Activated CD8-positive, alpha-beta T cell treated with anti-CD3 and anti-CD28 coated beads for 36 hours (primary cell): ENCODE measurements at places on chromosomes 3 and 15. TPM values are rescaled to one million over a fixed set of nuclear protein-coding genes. Genes with fewer than 3 reads are reported as not detected.

DNA sequence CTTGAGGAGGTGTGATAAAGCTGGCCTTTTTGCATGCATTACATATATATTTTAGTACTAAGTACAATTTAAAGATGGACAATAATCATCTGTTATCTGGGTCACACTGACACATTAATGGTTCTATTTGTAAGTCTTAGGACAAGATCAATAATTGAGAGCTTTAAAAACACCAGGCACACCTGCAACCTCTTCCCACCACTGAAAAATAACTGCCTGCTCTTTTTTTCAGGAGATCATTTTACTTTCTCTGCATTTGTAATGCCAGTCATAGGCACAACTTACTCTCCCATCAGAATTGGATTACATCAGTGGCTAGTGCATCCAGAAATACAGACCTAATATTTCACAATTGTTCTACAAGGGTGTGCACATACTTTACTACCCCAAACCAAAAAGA is 149.8 kb downstream of the MECOM start:
- no peak for DNase-seq
- H3K4me1 ChIP-seq = peaks cover 12% of the 10 kb centered on the region
- no peaks in the 10 kb centered on the region for H3K27me3 ChIP-seq
- H3K4me3 ChIP-seq = no peak overlapping the region
- H3K36me3 ChIP-seq = no peaks in the 10 kb centered on the region

DNA sequence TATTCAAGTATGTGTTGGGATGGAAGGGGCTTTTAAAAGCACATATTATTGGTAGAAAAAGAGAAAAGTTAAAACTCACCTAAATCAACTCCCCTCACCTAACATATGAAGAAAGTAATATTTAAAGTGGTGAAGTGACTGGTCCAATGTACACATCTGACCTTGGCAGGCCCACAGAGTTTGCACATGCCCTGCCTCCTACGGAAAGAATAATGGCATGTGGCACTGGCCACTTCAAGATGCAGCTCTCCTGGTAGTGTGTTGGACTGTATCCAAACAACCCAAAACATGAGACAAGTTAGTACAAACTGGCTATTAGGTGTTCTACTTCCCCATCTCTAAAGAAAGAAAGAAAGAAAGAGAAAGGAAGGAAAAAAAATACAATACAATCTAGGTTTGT is 117.1 kb downstream of the MECOM start:
- no peak overlapping the region for H3K4me3 ChIP-seq
- peaks cover 5% of the 10 kb centered on the region for H3K27me3 ChIP-seq
- H3K27ac ChIP-seq = no peak overlapping the region
- no peak for DNase-seq
- no peaks in the 10 kb centered on the region for H3K36me3 ChIP-seq
- no peaks in the 10 kb centered on the region for H3K4me1 ChIP-seq

DNA sequence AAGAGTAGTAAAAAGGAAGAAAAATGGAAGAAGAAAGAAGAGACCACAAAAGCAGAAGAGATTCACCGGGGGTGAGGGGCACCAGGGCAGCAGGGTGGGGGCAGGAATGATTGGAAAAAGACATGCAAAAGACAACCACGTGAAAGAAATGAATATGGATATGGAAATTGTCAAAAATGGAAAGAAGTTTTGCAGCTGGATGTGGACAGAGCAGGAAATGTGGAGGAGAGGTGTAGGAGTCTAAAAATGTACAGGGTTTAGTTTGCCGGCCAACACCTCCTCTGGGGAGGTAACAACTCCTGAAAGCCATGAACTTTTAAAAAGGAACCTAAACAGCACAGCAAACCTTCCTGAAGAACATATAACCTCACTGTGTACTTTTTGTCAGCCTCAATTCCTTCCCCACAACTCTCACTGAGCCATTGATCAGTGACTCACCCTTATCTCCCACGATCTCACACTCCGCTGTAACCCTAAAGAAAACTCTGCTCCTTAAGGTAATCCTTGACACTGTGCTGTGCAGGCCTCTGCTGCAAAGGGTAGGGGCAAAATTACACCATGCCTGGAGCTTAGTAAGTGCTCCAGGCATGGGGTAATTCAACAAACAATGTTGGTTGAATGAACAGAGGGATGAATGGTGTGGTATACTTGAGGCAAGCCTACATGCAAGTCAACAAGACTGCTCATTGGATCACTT is 100.2 kb upstream of the BOC start:
- DNase-seq = peak; percentile 45
- no peaks in the 10 kb centered on the region for H3K27me3 ChIP-seq
- peaks cover 36% of the 10 kb centered on the region for H3K4me1 ChIP-seq
- H3K27ac ChIP-seq = no peak overlapping the region
- H3K36me3 ChIP-seq = no peaks in the 10 kb centered on the region
- H3K4me3 ChIP-seq = no peak overlapping the region

DNA sequence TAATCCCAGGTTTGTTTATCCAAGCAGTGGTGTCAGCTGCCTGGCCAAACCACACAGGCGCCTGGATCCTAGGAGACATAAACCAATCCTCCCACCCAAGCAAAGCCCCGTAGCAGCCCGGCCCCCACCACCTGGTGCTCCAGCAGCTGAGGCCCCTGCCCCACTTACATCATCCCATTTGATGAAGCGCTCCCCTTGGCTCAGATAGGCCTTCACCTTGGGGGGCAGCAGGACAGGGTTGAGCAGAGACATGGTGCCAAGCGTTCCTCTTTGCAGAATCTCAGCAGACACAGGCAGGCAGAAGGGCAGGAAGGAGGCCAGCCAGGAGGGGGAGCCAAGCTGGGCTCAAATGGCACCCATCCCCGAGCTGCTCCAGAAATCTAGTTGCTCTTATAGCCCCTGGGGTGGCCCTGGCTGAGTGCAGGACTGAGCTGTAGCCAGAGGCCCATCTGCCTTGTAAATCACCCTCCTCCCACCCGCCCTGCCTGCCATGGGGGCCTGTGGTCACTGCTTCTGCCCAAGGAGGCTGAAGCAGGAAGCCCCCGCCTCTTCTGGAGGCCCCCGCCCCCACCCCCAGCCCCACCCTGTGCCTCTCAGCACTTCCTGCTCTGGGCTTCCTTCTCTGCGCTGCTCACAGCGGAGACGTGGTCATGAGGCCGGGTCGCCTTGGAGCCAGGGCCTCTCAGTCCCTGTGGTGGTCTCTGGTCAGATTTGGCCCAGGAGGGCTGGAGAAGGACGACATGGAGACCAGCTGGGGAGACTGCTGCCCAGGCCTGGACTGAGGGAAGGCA is at the start of gene PLCB2:
PLCB2 (minus strand) TSS at position 515 of the 791 bp plus-strand sequence; CDS start at position 252, 263 bp downstream.
- no peaks in the 10 kb centered on the region for H3K27me3 ChIP-seq
- DNase-seq = peak; percentile 84
- H3K4me1 ChIP-seq = peaks cover 36% of the 10 kb centered on the region

- H3K27me3 ChIP-seq = peaks cover 47% of the 10 kb centered on the region
- peaks cover 28% of the 10 kb centered on the region for H3K4me1 ChIP-seq
- no peak for DNase-seq
- H3K27ac ChIP-seq = no peak overlapping the region
- H3K36me3 ChIP-seq = no peaks in the 10 kb centered on the region
These were observed 1.6 kb downstream of the NECTIN3 start for GRCh38 chr3:111073218-111073617.

DNA sequence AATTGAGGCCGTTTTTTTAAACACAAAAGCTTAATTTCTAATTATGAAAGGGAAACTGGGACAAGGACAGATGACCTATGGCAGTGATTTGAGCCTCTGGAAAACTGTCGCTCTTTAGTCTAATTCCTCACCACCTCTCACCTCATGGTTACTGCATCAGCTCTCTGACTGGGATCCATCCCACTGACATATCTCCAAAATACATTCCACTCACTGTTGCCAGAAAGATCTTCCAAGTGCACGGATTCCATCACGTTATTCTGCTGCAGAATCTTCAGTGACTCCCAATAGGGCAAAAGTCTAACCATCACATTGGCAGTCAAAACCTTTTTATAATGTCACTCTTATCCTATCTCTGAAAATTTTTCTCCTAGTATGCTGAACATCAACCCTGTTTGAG is 132.3 kb upstream of the MB21D2 start:
- no peak overlapping the region for H3K4me3 ChIP-seq
- H3K27ac ChIP-seq = no peak overlapping the region
- peaks cover 1% of the 10 kb centered on the region for H3K27me3 ChIP-seq
- H3K4me1 ChIP-seq = no peaks in the 10 kb centered on the region

- DNase-seq = no peak
- no peak overlapping the region for H3K4me3 ChIP-seq
- H3K27ac ChIP-seq = no peak overlapping the region
- peaks cover 10% of the 10 kb centered on the region for H3K36me3 ChIP-seq
- H3K27me3 ChIP-seq = no peaks in the 10 kb centered on the region
These were observed 407.3 kb upstream of the CBLB start for GRCh38 chr3:106276151-106276550.

DNA sequence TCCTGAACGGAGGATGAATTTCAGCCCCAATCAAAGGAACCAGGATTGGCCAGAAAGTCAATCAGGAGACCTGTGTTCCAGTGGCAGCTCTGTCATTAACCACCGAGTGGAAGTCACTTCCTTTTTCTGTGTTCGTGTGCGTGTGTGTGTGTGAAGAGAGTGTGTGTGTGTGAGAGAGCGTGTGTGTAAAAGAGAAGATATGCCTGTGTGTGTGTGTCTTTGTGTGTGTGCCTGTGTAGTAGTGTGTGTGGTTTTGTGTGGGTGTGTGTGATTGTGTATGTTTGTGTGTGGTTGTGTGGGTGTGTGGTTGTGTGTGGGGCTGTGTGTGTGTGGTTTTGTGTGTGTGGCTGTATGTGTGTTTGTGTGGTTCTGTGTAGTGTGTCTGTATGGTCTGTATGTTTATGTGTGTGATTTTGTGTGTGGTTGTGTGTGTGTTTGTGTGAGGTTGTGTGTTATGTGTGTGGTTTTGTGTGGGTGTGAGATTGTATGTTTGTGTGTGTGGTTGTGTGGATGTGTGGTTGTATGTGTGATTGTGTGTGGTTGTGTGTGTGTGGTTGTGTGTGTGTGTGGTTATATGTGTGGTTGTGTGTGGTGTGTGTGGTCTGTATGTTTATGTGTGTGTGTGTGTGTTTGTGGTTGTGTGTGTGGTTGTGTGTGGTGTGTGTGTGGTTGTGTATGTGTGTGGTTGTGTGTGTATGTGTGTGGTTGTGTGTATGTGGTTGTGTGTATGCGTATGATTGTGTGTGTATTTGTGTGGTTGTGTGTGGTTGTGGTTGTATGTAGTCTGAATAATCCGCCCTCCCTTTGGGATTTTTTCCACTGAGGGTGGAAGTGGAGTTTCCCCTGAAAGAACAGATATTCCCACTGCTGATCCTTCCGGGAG is 314.4 kb downstream of the SHQ1 start:
- DNase-seq = no peak
- H3K4me1 ChIP-seq = peaks cover 15% of the 10 kb centered on the region
- no peaks in the 10 kb centered on the region for H3K36me3 ChIP-seq
- H3K27me3 ChIP-seq = peaks cover 13% of the 10 kb centered on the region
- no peak overlapping the region for H3K27ac ChIP-seq
- H3K4me3 ChIP-seq = no peak overlapping the region

DNA sequence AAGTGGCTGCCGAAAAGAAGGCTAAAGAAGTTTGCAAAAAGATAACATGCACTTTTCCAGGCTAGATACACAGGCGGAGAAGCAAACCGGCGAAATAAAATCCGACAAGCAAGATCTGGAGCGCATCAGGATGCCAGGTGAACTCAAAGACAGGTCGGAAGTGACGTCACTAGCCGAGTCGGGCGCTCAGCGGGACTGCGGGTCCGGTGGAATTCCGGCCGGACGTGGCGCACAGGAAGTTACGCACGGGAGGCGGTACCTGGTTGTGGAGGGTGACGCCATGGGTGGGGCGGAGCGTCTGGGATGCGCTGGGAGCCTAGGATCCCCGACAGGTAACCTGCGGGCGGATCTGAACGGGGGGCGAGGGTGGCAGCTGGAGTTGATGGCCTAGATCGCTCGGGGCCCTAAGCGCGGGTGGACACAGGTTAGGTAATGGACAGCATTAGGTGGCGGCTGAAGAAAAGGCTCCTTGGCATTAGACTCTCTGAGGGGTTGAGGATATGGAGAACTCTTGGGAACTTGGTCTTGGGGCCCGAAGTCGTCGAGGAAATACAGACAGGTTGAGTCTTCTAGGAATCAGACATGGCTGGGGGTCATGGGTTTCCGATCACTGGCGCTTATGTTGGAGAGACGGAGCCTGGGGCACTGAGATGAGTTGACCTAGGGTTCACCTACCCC is 29.0 kb upstream of the EHHADH start:
- no peaks in the 10 kb centered on the region for H3K36me3 ChIP-seq
- peak overlapping the region; percentile 82 for H3K4me3 ChIP-seq
- H3K27me3 ChIP-seq = no peaks in the 10 kb centered on the region
- peaks cover 15% of the 10 kb centered on the region for H3K4me1 ChIP-seq
- peak; percentile 97 for DNase-seq

DNA sequence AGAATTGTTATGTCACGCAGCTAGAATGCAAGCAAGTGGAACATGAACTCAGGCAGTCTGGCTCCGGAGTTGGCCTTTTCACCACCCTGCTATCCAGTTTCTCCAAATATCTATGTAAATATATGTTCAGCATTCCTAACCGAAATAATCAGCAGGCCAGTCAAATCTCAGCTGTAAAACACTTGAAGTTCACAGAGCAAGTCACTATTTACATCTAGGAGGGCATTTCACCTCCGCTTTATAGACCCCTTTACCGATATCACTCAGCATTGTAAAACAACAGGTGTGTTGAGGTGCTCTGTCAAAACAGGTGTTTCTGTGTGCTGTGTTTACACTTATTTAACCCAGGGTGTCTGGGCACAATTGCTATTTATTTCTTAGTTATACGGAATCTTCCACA is 12.2 kb upstream of the HES1 start:
- H3K27ac ChIP-seq = no peak overlapping the region
- H3K36me3 ChIP-seq = no peaks in the 10 kb centered on the region
- no peaks in the 10 kb centered on the region for H3K4me1 ChIP-seq
- peaks cover 35% of the 10 kb centered on the region for H3K27me3 ChIP-seq
- no peak overlapping the region for H3K4me3 ChIP-seq

GRCh38 chr3:147977001-147977400 is 567.8 kb downstream of the ZIC1 start:
- no peak for DNase-seq
- H3K27ac ChIP-seq = no peak overlapping the region
- no peaks in the 10 kb centered on the region for H3K4me1 ChIP-seq
- H3K36me3 ChIP-seq = no peaks in the 10 kb centered on the region
- H3K4me3 ChIP-seq = no peak overlapping the region
- H3K27me3 ChIP-seq = no peaks in the 10 kb centered on the region

- H3K4me1 ChIP-seq = peaks cover 88% of the 10 kb centered on the region
- H3K27ac ChIP-seq = peak overlapping the region; percentile 66
- H3K27me3 ChIP-seq = peaks cover 4% of the 10 kb centered on the region
- DNase-seq = peak; percentile 86
- peak overlapping the region; percentile 14 for H3K4me3 ChIP-seq
These were observed 304.6 kb downstream of the RPLP1 start for GRCh38 chr15:69757186-69757585.

The CCDC13 gene
- 0.29 TPM for total RNA-seq

The GOLGA6L10 gene
- 2.5 TPM for total RNA-seq

The PDZRN3 gene
- not detected for total RNA-seq

The EIF4A2 gene
- 466 TPM for total RNA-seq

The ARPP21 gene
- total RNA-seq = not detected

The CPNE4 gene
- not detected for total RNA-seq

The UCN2 gene
- not detected for total RNA-seq

The CGGBP1 gene
- 74.6 TPM for total RNA-seq

The ADAMTS17 gene
- total RNA-seq = 1.5 TPM
